ENCODE measurements at places on chromosomes 7 and 10.
A peak's percentile ranks its signal among the peaks of the same experiment; 100 is the strongest.

GRCh38 chr7:131967216-131967730 is 410.8 kb upstream of the PODXL start:
- no peak for DNase-seq

GRCh38 chr7:25752967-25753791 is 398.8 kb upstream of the NFE2L3 start:
- no peak for DNase-seq

- no peak for DNase-seq
These were observed 9.6 kb upstream of the JAZF1 start for GRCh38 chr7:28190077-28190710.

DNA sequence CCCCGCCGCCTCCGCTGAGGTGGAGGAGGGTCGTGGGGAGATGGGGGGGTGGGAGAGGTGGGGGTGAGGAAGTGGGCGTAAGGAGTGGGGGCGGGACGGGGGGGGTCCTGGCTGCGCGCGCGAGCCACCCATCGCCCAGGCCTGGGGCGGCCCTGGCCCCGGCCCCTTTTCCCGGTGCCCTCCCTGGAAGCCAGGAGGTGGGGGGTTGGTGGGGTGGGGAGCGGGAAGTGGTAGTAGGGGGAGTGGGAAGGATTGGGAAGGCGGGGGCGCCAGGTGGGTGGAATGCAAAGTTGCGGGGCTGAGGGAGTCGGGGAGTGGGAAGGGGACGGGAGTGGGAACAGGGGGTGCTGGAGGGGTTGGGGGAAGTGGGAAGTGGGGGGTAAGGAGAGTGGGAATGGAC is 319 bp upstream of the MMD2 start:
- DNase-seq: no peak

GRCh38 chr7:28382144-28382543 is 30.2 kb upstream of the CREB5 start:
- no peak for DNase-seq

GRCh38 chr10:63799521-63800300 is 278.5 kb downstream of the REEP3 start:
- DNase-seq: no peak

- peak; percentile 94 for DNase-seq
These were observed at the start of gene LRRD1 for GRCh38 chr7:92178928-92179924. Gene LRRD1 (minus strand): TSS chr7:92179142. CDS start chr7:92165202, 13,940 bp downstream.

GRCh38 chr7:150994838-150995510 is 4.2 kb downstream of the NOS3 start:
- DNase-seq: no peak

- DNase-seq: no peak
These were observed 55.6 kb downstream of the ARHGAP22 start for GRCh38 chr10:48549236-48549635.

DNA sequence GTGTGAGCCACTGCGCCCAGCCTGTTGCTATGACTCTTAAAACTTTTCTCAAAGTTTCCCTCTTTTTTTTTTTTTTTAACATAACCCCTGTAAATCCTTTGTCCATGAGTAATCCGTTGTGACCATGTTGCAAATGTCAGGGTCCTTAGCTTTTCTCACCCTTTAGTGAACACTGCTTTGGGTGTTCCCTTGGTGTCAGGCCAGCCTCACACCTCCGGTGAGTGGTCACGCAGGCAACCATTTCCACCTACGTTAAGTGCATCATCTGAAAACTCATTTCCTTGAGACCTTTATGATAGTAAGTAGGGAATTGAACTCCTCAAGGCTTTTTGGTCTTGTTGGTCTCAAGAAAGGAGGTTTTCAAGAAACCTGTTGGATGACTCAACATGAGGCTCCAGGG is 41.3 kb upstream of the OPN4 start:
- DNase-seq: no peak

- DNase-seq: no peak
These were observed 31.1 kb downstream of the MRPS24 start for GRCh38 chr7:43838201-43838658.

GRCh38 chr10:97861097-97861750 is 11.6 kb downstream of the GOLGA7B start:
- no peak for DNase-seq

DNA sequence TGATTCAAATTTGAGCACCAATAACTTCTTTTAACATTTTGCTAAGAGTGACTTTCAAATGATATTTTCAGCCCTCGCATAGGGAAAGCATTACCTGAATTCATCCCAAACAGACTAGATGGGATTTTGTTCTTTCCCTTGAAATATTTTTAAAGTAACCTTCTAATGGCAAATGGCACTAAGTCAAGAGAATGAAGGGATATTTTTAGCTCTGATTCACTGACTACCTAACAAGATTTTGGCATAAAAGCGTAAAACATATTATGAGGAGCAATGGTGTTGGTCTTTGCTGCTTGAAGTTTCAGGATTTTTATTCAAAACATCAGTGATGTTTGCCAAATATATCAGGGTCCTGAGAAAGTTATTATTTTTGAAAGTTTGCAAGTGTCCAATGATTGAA is 290.3 kb downstream of the CDK14 start:
- DNase-seq: no peak

- no peak for DNase-seq
These were observed 173.6 kb downstream of the RPS24 start for GRCh38 chr10:78207216-78207615.

DNA sequence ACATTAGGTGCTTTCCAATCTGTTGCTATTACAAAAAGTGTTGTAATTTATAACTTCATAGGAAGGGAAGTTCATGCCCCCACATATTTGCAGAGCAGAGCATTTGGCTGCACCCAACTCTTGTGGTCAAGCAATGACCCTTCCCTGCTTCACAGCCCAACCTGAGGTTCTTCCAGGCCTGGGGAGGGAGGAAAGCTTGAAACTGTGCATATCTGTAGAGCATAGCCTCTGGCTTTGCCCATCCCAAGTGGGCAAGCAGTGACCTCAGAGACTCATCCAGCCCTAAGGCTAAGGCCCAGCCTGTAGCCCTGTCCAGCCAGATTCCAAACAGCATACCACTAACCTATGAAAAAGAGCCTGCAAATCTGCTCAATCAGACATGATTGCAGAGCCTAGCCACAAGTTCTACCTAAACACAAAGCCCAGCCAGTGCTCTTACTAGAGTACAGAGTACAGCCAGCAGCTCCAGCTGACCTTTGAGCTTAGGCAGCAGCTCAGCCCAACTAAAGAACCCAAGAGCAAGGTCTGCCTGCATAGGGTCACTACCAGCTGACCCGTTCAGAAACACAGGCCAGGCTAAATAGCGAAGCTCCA is 14.4 kb upstream of the GSTK1 start:
- no peak for DNase-seq

DNA sequence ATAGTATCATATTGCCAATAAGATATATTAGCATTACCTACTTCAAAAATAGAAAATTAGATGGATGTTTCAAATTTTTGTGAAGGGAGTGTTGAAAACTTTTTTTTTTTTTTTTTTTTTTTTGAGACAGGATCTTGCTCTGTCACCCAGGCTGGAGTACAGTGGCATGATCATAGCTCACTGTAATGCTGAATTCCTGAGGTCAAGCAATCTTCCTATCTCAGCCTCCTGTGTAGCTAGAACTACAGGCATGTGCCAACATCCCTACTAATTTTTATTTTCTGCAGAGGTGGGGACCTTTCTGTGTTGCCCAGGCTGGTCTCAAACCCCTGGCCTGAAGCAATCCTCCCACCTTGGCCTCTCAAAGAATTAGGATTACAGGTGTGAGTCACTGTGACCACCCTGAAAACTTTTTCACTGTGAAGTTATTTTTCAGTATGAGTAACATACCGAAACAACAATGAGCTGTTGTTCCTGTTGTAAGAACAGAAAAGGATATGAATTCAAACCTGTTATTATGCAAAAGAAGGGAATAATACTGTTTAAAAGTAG is 266.9 kb downstream of the NEBL start:
- DNase-seq: no peak

DNA sequence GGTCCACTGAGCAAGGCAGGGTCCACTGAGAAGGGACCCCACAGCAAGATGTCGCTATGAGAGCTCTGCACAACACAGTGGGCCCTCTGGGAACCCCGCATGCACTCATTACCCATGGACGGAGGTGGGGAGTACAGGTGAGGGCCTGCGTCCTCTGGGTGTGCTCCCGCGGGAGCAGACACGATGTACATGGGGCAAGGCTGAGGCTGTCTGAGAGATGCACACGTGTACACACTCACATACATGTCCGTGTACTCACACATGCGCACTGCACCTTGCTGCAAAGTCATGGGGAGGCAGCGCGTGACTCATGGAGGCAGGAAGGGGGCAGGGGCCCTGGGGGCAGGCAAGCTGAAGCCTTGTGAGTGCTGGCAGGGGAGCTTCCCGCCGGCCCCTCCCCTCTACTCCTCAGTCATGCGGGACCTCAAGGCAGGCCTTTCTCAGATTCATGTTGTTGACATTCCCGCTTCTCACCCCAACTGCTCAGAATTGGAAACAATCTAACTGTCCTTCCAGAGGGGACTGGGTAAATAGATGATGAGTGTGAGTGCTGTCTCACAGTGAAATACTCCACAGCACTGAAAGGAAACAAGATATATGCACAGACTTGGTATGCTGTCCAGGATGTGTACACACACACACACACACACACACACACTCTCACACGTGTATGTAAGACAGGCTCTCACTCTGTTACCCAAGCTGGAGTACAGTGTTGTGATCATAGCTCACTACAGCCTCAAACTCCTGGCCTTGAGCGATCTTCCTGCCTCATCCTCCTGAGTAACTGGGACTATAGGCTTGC is 40.0 kb downstream of the GOLGA7B start:
- DNase-seq: no peak

- peak; percentile 80 for DNase-seq
These were observed 1154.8 kb downstream of the GATA3 start for GRCh38 chr10:9209105-9209798.

GRCh38 chr7:144709066-144709465 is 126.8 kb downstream of the TPK1 start:
- no peak for DNase-seq

- no peak for DNase-seq
These were observed 134.2 kb upstream of the EFCAB10 start for GRCh38 chr7:105715528-105715927.

DNA sequence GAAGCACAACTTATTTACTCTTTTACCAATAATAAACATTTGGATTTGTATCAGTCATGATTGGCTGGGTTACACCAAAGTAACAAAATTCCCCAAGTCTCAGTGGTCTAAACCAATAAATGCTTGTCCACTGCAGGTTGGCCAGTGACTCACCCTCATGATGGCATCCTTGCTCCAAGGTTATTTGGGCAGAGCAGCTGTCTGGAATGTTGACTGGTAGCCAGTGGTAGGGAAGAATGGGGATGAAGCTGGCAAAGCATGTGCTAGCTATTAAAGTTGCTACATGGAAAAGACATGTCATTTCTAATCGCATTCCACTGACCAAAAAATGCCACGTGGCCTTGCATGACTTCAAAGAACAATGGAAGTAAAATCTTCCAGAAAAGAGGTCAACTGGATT is 1168.7 kb upstream of the CELF2 start:
- no peak for DNase-seq

DNA sequence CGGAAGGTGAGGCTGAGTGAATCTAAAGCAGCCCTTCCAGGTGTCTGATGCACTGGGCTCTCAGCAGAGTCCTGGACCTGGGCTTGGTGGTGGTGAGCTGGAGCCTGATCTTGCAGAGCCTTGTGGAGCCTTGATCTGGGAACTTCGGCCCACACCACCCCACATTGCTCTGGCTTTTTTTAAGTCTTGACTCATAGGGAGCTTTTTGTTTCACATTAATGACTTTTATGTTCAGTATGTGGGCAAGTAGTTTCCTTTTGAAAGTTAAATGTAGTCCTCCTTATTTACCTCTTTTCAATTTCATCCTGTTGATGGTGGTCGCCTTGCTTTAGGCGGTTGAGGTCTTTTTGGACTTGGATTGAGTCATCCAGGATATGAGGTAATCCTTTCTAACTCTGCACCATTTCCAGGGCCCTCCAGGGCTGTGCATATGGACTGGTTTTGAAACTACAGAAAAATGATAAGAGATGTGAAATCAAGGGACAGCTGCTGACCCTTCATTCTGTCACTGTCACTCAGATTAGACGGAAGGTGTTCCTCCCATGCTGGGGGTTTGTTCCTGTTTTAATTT is 2.9 kb upstream of the NRAP start:
- DNase-seq: no peak

GRCh38 chr10:96587264-96588059 is 650 bp upstream of the TM9SF3 start:
- no peak for DNase-seq

- no peak for DNase-seq
These were observed 391.9 kb upstream of the LRGUK start for GRCh38 chr7:133735222-133735621.

- DNase-seq: no peak
These were observed 1.3 kb downstream of the IMMP2L start for GRCh38 chr7:111560773-111561653.

- no peak for DNase-seq
These were observed 200.2 kb downstream of the WDR37 start for GRCh38 chr10:1256432-1256725.

- no peak for DNase-seq
These were observed 615 bp upstream of the CNTNAP2 start for GRCh38 chr7:146115851-146116520.

GRCh38 chr10:103595933-103596726 is 102.6 kb downstream of the NEURL1 start:
- no peak for DNase-seq

GRCh38 chr7:22364900-22365299 is 7.9 kb upstream of the RAPGEF5 start:
- DNase-seq: no peak

- no peak for DNase-seq
These were observed 37.3 kb downstream of the RTKN2 start for GRCh38 chr10:62231371-62231770.

DNA sequence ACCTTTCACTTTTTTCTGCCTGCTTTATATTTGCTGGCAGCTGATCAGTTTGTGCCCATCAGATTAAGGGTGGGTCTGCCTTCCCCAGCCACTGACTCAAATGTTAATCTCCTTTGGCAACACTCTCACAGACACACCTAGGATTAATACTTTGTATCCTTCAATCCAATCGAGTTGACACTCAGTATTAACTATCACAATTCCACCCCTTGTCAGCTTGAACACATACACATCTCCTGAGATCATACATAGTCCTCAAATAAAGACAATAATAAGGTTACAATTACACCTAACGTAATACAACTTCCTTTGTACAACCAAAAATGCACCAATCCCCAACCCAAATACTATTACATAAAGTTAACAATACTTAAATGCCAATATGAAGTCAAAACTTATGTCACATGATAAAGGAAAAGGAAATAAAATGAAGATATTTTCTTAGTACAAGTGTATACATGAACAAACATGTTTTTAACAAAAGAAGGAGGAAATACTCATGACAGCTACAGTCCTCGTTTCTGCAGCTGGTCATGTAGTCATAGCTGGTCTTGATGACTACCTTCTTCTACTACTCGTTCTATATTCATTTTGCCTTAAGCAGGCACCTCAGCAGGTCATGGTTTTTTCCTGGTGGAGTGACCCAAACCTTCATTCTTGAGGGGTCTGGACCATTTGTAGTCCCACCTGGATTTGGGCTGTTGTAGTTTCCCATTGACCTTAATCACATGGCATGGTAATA is 96.7 kb upstream of the CABCOCO1 start:
- DNase-seq: no peak
